ENCODE measurements at places on chromosomes 1 and 21.

- no peak for DNase-seq
Observed at GRCh38 chr21:42466700-42467099, 29.3 kb downstream of the RSPH1 start.

GRCh38 chr1:42957880-42958487 lies 684 bp downstream of the SLC2A1 start:
- no peak for DNase-seq

DNA sequence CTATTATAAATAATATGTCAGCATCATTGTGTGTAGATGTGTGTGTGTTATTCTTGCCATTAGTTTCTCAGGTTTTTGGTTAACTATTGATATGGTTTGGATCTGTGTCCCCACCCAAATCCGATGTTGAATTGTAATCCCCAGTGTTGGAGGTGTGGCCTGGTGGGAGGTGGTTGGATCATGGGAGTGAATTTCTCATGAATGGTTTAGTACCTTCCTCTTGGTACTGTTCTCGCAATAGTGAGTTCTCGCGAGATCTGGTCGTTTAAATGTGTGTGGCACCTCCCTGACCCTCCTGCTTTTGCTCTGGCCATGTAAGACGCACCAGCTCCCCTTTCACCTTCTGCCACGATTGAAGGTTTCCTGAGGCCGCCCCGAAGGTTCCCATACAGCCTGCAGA lies 9.6 kb upstream of the POFUT2 start:
- DNase-seq, result no peak

GRCh38 chr1:99599678-99600175 lies 46.2 kb upstream of the PALMD start:
- no peak for DNase-seq

- DNase-seq, result no peak
Observed at GRCh38 chr1:3702990-3703728, 49.1 kb upstream of the CCDC27 start.

DNA sequence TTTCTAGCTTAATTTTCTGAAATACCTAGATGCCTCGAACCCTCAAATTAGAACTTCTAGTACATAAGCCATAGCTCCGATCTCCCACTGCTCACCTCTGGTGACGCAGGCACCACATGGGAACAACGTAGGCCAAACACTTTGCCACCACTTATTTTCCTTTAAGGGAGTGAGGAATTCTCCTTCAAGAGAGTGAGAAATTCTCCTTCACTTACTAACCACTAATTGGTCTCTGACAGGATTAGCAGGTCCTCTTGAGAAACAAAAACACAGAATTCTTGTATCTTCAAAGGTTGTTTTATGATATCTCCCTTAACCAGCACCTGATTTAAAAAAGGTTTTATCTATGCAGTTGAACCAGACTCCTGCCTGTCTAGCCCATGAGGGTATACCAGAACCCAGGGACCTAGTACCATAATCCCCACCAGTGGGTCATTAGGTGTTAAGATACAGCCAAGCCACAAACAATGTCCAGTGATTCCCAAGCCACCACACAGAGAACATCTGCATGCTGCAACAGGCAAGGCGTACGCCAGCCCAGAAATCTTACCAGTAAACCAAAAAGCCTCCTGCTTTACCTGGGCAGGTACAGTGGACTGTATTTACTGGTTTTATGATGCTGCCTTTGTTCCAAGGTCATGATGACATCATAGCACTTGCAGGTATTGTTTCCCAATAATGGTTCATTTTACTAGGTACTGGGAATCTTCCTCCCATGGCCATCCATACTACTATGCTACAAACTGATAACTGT lies 20.3 kb upstream of the CXADR start:
- no peak for DNase-seq

DNA sequence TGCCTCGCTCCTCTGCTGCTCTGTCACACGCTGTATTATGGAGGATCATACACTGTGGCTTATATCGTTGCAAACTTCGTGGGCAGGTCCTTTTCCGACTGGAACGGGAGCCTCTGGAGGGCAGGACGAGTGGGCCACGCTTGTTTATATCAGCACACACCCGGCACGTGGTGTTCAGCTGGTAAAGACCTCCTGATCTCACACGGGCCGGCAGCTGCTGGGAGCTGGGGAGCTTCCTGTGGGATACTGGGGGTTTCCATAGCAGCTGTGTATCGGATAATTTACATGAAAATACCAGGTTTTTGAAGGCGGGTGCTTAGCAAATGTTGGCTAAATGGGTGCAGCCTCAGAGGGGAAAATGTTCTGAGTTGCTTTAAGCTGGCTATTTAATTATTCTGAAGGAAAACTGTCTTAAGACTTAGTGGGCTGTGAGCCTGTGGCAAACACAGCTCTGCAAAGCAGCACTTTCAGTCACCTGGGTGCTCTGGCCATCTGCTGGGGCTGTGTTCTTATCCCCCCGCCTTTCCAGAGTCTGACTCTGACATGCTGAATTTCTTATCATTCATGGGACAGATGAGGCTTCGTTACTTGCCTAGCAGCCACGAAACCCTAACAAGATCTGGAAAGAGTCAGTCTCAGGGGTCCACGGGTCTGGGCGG lies 103.6 kb upstream of the GCLM start:
- no peak for DNase-seq

GRCh38 chr21:45080232-45080631 lies 5.9 kb downstream of the ADARB1 start:
- DNase-seq, result no peak
